Fibroblast of skin of scalp (primary cell): ENCODE measurements at places on chromosomes 1 and 21.

DNA sequence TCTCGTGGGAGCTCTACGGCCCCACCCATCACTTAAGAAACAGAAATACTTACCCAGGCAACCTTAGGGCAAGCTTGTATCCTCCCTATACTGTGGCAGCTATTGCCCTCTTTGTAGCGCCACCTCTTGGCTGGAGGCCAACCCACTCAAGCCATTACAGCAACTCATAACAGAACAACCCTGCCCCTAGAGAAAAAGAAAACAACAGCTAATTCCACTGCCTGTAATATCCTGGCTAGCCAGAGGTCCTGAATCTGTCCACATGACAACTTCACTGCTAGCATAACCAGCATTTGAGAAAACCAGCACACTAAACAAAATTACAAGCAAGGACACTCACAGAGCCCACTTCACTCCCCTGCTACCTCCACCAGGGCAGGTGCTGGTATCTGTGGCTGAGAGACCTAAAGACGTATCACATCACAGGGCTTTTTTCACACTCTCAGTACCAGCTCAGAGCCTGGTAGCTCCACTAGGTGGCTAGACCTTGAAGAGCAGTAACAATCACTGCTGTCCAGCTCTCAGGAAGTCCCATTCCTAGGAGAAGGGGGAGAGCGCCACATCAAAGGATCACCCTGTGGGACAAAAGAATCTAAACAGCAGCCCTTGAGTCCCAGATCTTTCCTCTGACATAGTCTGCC, 14.5 kb upstream of the MX1 start:
- peak; percentile 24 for DNase-seq

GRCh38 chr1:118300808-118301207, 115.8 kb upstream of the SPAG17 start:
- no peak for DNase-seq

- DNase-seq: no peak
Observed at GRCh38 chr21:37780991-37781983, 135.0 kb downstream of the KCNJ6 start.

GRCh38 chr1:119885903-119886783, 10.2 kb downstream of the ADAM30 start:
- peak; percentile 46 for DNase-seq

DNA sequence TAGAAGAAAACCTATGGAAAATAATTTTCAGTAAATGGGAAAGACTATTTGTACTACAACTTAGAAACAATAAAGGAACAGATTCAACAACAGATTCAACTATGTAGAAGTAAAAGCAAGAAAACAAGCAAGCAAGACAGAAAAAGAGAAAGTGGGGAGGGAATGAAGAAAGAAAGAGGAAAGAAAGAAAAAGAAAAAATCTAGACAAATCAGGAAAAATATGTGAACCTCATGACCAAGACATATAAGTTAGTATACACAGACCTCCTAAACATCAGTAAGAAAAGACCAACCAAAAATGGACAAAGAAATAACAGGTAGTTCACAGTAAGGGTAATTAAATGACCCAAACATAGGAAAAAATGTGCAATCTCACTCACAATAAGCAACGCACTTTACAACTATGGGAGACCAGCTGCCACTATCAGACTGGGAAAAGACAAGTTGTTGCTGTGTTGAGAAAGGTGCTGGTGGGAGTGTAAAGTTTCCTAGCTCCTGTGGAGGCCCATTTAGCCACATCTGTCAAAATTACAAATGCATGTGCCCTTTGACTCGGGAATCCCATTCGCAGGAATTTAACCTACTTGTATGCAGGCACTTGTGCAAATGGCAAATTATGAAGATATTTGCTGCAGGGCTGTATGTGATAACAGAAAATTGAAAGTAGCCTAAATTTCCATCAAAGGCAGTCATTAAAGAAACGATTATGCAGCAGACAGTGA, 13.9 kb upstream of the MAP3K21 start:
- no peak for DNase-seq

DNA sequence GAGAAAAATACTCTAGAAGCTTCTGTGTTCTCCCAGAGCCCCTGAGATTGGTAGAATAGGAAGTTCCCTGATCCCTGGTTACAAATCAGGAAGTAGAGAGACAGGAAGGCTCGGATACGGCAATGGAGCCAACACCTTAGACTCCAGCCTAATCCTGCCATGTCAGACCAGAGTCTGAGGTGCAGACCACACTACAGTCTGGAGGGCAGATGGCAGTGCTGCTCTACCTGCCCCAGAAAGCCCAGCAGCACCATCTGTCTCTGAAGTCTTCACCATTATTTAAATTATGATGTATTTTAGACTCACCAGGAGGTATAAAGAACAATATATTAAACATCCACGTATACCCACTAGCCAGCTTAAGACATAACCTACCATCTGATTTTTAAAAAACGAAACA, 93.0 kb downstream of the MTR start:
- no peak for DNase-seq

DNA sequence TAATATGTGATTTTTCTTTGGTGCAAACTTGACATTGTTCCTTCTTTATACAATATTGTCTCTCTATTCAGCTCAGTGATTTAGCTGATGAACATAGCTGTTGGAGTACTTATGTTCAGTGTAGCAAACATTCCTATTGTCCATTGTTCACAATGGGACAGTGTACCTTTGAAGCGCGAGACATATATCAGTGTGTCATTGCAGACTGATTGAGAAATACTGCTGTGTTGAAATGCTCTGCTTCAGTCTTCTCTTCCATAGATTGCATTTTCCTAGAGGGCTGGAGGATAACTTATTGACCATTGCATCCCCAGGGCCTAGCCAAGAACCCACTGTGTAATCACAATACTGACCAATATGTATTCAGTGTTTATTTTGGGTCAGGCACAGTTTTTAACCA, 46.5 kb downstream of the HLX start:
- no peak for DNase-seq

GRCh38 chr1:100736324-100736723, 16.8 kb downstream of the VCAM1 start:
- peak; percentile 45 for DNase-seq

DNA sequence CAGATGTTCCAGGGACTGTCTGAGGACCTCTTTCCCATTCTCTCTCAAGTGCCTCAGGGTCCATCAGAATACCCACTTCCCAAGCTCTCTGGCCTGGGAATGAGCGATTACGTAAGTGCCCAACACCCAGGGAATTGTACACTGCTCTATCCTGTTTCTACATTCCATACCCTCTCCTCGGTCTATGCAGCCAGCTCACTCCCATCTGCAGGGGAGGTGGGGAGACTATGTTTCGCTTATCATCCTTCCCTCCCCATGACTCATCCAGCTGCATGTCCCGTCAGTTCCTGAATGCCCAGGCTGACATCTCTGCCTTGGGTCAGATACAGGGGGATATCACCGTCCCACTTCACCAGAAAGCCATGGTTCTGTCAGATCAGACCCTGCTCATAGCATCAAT, 34.5 kb upstream of the CD1D start:
- peak; percentile 9 for DNase-seq

- DNase-seq: peak; percentile 9
Observed at GRCh38 chr1:80582980-80583379, 1217.8 kb upstream of the ADGRL2 start.

GRCh38 chr1:188517139-188517538, 1688.4 kb downstream of the PLA2G4A start:
- no peak for DNase-seq
